ENCODE measurements at places on chromosomes 1 and 21.

DNA sequence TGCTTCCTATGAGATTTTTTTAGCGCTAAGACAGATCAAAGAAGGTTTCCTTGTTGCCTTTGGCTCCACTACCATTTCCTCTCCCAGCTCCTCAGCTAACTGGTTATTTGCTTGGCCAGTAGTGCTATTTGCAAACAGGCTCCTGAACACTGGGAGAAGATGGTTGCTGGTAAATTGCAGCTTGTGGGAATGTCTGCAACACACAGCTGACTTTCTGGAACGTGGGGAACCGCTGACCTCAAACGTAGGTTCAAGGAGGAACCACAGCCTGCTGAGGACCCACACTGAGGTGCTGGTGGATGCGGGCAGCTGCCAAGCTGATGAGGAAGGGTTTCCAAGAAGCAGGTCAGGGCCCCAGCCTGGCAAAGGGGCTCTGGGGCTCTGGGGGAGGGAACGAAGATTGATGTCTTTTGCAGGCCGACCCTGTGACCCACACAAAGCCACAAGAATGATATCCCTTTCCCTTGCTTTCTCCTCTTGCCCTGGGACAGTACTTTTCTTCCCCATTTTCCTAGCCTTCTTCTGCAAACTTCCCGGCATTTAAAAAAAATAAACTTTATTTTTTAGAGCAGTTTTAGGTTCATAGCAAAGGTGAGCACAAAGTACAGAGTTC is 24.8 kb downstream of the GNG4 start:
- no peak for DNase-seq

DNA sequence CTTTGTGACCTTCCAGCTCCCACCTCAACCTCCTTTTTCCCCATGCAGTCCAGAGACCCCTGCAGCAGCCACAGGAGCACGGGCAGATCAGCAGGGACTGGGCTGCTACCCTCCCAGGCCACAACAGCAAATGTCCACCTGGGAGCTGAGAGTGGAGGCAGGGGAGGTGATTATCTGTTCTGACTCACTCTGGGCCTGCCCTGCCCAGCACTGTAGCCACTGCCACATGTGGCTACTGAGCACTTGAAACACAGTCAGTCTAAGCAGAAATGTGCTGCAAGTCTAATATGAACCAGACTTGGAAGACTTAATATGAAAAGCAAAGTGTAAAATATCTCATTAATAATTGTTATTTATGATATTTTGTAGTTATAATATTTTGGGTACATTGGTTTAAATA is 148.9 kb upstream of the VANGL1 start:
- no peak for DNase-seq

GRCh38 chr1:206782448-206782847 is 10.2 kb upstream of the IL10 start:
- no peak for DNase-seq

- DNase-seq, result no peak
Measured at GRCh38 chr1:228218513-228219244, 10.8 kb downstream of the OBSCN start.

- no peak for DNase-seq
Measured at GRCh38 chr1:100931716-100932115, 35.8 kb downstream of the SLC30A7 start.

DNA sequence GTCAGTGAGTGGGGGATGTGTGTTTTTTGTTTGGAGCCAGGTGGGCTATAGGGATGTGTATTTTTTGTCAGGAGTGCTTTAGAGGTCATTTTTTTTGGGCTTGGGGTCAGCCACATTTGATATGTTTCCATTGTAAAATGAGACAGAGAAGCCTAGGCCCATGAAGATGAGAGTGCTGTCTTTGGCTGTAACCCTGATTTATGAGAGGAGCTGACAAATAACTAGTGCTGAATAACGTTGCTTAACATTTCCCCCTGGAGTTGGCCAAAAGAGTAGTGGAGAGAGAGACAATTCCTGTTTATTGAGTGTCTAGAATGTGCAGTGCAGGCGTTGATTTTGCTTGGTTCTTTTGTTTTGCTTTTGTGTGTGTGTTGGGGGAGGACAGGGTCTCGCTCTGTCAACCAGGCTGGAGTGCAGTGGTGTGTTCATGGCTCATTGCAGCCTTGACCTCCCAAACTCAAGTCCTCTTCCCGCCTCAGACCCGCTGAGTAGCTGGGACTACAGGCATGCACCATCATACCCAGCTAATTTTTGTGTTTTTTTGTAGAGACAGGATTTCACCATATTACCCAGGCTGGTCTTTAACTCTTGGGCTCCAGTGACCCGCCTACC is 64.7 kb downstream of the S1PR1 start:
- no peak for DNase-seq

DNA sequence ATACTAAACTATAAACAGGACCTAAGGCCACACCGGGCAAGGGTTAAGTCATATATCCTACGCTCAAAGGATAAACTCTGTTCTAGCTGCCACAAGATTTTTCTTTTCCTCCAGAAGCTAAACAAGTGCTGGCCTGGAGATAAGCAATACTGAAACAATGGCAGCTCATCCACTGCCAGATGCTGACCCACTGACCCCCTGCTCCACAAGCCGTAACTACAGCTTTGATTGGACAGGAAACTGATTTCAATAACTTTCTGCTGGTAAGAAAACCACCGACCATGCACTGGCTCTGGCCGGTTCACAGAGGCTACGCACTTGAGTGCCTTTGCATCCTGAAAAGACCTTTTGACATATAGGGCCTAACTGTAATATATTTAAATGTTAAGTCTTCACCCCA is 51.3 kb upstream of the PLA2G2C start:
- DNase-seq, result no peak

- no peak for DNase-seq
Measured at GRCh38 chr1:245395680-245396079, 240.9 kb downstream of the KIF26B start.

- no peak for DNase-seq
Measured at GRCh38 chr1:198544265-198544664, 3.8 kb upstream of the ATP6V1G3 start.

GRCh38 chr1:31196685-31197084 is 43.0 kb downstream of the NKAIN1 start:
- DNase-seq, result no peak

GRCh38 chr1:229119876-229120275 is 151.0 kb upstream of the RAB4A start:
- no peak for DNase-seq

GRCh38 chr1:6412896-6413295 is 6.8 kb downstream of the HES2 start:
- DNase-seq, result no peak

- no peak for DNase-seq
Measured at GRCh38 chr1:22121421-22121911, 21.4 kb downstream of the WNT4 start.

GRCh38 chr1:47931395-47931794 is 65.8 kb downstream of the TRABD2B start:
- DNase-seq, result no peak

- no peak for DNase-seq
Measured at GRCh38 chr1:37714226-37714625, 21.9 kb downstream of the CDCA8 start.

DNA sequence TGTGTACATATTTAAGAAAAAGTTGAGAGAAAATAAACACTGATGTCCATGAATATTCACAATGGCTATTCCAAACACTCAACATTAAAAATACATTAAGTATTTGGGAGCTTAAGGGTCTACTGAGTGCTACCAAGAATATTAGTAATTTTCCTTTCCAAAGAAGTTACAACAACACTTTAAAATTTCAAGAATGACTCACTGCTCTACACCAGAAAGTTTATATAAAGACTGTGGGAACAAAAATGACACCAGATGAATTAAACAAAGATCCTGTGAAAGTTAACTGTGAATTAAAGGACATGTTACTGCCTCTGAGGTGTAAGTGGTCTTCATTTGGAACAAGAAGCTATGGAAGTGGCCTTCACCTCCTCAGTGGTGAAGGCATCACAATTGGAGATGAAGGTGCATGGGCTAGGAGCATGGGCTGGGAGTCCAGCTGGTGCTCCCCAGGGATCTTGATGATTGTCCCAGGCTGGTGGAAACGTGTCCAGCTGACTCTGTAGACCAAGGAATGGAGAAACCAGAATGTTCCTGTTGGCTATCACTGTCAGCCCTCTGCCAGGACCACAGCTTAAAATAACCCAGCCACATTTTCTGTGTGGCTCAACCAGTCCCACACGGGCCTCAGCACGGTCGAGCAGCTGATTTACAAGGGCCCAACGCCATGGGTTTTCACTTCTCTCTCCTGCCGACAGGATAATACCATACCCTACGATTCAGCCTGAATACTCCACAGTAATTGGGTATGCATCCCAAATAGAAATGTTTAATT is 28.8 kb downstream of the TAF5L start:
- DNase-seq, result peak; percentile 95

DNA sequence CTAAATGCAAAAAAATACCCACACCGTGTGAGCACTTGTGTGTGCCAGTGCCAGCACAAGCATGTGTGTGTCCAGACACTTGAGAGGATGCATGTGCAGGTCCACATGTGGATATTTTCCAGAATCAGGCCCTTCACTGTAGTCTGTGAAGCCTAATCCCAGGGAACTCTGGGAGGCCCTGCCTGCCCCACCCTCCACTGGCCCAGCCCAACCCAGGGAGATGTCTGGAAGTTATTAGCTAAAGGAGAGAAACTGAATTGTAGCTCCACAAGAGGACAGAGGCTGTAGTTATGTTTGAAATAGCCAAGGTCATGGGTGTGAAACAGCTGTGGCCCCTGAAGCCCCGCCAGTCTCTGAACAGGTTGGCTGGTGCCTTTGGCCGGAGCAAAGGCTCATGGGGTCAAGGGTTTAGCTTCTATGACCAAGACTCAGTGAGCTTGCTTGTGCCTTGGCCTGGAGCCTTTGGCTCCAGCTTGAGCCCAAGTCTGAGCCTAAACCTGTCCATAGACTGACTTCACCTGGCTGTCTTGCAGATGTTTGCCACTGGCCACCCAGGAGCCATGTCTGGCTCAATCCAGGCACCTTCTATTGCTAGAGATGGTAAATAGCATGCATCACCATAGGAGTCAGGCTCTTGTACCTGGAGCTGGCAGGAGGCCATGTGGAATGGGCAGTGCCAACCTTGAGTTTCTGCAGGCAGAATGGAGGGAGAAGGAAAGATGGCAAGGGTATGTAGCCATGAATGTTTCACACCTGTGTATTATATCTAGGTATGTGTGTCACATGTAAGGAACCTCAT is 69.9 kb downstream of the TMEM53 start:
- DNase-seq, result no peak

DNA sequence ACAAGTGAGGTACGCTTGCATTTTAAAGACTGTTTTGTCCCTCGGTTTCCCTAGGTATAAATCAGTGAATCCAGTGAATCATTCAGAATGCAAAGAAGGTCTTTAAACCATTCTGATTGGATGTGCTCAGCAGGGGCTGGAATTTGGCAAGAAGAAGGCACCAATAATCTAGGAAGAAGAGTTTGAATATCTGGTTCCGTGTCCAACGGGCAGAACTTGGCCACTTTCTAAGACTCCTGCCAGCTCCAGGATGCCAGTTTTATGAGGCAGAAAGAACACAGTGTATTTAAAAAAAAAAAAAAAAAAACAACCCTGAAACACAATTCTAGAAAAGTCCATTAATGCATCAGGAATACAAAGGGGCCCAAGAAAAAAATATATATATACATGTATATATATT is 3.0 kb upstream of the TENT5C start:
- DNase-seq, result no peak

GRCh38 chr21:44986471-44987291 is 46.9 kb downstream of the SLX9 start:
- DNase-seq, result no peak

GRCh38 chr1:117561551-117561950 is 44.3 kb upstream of the TENT5C start:
- DNase-seq, result no peak

DNA sequence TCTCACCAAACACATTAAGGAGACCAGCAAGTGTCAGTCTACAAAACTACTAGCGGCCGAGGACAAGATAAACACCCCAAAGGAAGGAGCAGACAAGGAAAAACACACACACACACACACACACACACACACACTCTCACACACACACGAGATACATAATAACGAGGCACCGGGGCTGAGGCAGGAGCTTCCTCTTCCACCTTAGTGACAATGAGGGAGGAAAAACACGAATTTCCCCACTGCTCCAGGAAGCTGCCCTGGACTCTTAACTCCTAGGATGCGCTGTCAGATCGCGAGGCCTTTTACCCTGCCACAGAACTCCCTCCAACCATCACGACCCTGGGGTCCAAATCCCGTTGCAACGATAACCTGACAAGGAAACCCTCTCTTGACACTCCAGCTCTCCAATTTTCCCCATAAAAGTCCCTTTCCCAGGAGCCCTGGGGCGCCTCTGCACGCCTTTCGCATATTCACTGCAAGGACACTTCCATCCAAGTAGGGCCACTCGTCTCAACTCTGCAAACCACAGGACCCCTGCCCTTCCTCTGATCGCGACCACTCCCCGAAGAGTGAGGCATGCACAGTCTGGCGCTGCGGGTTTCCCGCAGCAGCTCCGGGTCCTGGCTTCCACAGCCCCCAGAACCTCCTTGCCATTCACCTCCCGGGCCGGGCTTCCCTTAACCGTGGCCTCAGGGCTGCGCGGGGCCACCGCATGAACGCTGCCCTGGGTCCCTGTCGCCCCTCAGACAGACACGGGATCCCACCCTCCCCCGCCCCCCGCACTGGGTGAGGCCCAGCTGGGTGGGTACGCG is 581 bp downstream of the ETV3 start:
- DNase-seq, result no peak

GRCh38 chr1:238241607-238242006 is 350.9 kb upstream of the ZP4 start:
- DNase-seq, result no peak

DNA sequence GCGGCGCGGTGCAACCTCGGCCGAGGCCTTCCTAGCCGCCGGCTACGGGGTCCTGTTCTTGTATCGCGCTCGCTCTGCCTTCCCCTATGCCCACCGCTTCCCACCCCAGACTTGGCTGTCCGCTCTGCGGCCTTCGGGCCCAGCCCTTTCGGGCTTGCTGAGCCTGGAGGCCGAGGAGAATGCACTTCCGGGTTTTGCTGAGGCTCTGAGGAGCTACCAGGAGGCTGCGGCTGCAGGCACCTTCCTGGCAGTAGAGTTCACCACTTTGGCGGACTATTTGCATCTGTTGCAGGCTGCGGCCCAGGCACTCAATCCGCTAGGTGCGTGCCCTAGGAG is 379 bp downstream of the PPCS start:
- peak; percentile 77 for DNase-seq

- no peak for DNase-seq
Measured at GRCh38 chr21:26935977-26936376, 30.9 kb downstream of the ADAMTS5 start.

- no peak for DNase-seq
Measured at GRCh38 chr21:42160765-42161164, 58.2 kb upstream of the ABCG1 start.

DNA sequence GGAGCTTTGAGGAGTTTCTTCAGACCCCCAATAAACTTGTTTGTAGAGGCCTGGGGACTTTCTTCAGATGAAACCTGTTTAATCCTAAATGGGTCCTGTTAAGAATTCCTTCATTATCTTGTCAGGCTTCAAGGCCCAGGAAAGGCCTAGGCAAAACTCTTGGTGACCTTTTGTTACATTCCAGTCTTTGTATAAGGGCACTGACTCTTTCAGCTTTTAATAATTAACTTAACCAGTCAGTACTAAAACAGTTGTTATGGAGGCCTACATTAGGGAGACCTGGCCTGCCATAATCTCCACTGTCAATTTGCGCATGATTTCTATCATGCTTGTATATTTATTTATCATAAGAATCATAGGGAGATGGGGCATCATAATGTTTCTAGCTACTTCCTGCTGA is 110.2 kb downstream of the FCRL5 start:
- no peak for DNase-seq

All from coronary artery (tissue), 2 donors.